MM.1S (cell line): ENCODE measurements at places on chromosomes 6 and 20.

DNA sequence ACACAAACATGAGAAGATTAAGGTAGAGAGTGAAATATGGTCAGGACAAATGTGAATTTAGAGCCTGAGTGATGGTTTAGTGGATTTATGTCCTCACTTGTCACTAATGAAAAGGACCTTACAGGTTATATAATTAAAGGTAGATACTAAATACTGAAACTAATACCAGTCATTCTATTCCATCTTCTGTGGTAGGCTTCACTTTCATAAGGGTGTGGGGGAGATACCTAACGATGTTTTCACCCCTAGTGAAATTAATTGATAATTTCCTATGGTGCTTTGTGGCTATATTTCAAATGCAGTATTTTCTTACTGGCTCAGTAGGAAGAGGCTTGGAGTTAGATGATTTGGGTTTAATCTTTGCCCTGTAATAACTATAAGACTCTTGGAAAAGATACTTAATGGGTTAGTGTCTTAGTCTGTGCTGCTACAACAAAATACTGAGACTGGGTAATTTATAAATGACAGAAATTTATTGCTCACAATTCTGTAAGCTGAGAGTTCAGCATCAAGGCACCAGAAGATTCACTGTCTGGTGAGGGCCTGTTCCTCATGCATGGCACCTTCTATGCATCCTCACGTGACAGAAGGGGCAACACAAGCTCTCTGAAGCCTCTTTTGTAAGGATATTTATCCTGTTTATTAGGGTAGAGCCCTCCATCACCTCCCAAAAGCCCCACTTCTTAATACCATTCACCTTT, 21.3 kb downstream of the RNF217 start:
- no peak for DNase-seq

DNA sequence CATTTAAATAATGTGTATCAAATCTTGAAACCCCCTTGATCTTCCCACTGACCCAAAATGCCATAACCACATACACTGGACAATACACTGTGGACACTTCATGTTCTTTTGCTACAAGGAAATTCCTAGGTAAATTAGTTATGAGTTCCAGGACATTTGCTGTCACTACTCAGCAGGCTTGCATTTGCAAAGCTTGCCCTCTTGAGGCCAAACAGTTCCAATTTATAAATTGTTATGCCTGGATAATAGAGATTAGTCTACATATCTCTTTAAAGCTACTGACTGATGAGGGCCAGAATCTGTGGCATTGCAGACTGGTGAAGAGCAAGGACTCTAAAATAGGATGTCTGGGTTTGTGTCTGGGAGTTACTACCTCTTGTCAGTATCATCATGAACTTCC, 17.4 kb upstream of the RAB32 start:
- no peak for DNase-seq

- peak; percentile 76 for DNase-seq
These were observed 5.9 kb downstream of the TP53INP2 start for GRCh38 chr20:34709831-34710567.

GRCh38 chr6:143126574-143126941, 65.9 kb downstream of the AIG1 start:
- no peak for DNase-seq

DNA sequence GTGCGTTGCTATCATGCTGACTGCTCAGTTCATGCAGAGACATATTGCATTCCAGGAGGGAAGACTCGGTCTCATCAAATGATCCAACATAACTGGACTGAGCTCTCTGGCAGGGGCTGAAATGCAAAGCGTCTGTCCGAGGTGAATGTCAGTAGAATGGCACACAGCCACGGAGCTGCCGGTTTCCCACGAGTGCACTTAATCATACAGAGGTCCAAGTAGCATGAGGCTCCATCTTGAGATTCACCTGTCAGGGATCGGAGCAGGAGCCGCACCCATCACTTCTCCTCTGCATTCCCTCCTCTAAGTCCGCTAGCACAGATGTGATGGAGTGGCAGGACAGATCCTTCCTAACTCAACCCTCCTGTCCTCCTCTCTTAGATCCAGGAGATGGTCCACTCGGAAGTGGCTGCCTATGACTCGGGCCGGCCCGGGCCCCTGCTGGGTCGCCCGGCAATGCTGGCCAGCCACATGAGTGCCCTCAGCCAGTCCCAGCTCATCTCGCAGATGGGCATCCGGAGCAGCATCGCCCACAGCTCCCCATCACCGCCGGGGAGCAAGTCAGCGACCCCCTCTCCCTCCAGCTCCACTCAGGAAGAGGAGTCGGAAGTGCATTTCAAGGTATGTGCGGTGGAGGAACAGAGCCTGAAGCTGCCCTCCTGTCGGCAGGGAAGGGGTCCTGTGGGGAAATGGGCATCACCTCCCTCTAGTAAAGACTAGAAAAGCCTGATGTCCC, 135.9 kb downstream of the JPH2 start:
- no peak for DNase-seq

DNA sequence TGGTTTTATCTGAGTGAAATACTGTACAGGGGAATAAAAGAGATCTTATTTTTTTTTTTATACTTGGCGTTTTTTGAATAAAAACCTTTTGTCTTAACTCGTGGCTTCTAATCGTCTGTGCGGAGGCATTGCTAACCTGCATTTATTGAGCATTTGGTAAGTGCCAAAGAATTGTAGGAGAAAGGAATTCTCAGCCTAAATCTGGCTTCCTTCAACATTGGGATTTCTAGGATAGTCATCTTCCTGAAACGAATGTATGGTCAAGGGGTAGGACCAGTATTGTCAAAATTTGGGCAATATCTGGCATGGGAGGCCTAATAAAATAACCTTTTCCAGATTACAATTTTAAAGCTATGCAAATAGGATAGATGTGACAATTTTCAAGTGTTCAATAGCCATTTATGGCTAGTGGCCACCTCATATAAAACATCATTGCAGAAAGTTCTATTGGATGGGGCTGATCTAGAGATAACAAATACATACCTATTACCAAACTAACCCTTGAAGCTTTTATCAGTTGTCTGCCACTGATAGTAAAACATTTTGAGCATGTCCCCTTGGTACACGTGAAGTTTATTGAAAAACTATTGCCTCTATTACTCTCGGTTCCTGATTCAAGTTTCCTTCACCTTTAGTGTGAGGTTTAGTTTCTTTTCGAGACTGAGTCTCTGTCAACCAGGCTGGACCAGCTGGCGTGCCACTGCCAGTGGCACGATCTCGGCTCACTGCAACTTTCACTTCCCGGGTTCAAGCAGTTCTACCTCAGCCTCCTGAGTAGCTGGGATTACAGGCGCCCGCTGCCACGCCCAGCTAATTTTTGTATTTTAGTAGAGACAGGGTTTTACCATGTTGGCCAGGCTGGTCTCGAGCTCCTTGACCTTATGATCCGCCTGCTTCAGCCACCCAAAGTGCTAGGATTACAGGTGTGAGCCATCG, 5.6 kb downstream of the PIM1 start:
- peak; percentile 83 for DNase-seq

- DNase-seq, result no peak
These were observed 92.9 kb upstream of the ISM1 start for GRCh38 chr20:13128173-13128572.

DNA sequence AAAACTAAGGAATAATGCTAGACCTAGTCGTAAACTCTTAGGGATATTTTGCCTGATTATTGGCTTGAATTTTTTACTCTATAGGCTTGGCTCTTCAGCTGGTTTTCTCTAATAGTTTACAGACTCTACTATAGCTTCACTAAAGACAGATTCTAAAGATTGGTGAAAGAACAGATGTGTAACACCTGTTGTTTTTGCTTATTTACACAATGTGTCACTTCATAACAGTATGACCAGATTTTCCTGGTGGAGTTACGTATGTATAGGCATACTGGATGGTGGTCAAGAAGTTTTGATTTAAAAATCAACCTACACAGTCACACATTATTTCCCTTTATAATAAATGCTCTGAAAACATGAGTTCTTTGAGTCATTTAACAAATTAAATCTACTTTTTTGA, 4.8 kb downstream of the COL19A1 start:
- DNase-seq, result no peak

GRCh38 chr6:79146421-79146820, 68.4 kb upstream of the PHIP start:
- DNase-seq, result no peak

DNA sequence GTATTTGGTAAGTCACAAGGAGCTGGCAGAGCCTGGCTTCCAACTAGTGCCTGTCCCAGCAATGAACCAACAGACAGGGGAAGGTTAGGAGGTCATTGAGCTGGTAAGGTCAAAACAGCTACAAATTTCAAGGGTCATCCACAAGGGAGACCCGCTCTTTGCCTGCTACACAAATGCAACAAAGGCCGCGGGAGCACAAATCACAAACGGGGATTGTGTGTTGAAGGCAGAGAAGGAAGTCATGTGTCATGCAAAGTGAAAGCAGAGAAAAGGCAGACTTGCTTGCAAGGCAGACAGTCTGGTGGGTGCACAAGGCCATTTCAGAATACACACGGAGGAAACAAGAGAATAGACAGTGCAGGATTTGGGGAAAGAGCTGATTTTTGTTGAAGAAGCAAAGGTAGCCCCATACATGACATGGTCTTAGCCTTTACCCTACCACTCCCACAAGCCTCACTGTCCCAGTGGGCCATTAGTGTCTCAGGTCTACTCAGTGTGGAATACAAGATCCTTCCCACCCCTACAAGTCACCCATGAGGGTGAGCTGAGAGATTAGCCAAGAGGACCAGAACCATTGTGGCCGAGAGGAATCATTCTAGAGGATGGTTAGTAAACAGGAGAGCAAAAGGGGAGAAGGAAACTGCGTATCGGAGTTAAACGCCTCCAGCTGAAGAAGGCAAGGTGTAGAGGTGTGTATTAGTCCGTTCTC, 18.1 kb upstream of the SAMHD1 start:
- DNase-seq, result peak; percentile 22

DNA sequence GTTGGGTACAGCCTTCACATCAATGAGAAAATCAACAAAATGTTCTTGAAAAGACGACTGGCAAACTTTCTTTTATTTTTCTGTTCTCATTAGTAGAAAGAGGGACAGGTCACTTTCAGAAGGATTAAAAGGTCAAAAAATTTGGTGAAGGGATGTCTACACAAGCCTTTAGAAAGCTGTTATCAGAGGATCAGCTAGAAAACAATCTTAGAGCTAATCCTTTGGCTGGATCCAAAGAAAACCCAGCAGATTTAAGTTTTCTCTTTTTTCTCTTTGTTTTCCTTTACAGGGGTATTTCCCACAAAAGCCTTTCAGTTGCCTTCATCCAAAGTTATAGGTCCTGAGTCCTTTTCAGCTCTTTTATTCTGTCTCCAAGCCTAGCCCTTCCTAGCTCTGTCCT, 57.3 kb upstream of the EDN1 start:
- no peak for DNase-seq

DNA sequence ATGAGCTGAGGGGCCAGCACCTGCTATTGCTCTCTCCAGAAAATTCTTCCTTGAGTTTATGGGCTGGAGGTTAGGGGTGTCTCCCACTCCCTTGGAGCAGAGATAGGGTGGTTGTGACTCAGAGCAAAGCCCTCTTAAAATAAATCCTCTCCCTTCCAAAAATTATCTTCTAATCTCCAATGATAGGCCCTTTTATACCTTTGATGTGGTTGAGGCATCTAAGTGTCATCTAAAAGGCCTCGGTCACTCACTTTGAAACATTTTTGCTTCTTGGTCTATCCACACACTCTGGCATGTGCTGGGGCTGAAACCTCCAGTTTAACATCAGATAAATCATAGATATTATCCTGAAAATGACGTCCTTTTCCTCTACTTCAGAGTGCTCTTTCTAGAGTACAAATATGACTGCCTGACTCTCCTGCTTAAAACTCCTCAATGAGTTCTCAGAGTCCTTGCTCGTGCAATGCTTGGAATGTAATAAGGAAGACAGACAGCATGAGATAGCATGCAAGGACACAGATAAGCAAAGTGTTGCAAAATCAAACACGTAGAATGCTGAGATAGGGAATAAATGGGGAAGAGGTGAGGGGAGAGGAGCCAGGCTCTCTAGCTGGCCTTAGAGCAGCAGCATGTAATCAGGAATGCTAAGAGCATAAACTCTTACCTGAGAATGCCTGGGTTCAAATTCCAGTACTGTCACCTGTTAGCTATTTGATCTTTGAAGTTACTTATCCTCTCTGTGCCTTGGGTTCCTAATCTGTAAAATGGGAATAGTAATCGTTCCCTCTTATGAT, 374.1 kb upstream of the CITED2 start:
- DNase-seq, result no peak

- no peak for DNase-seq
These were observed 16.4 kb upstream of the LAMA4 start for GRCh38 chr6:112270756-112271155.

- no peak for DNase-seq
These were observed 68.8 kb downstream of the IMPG1 start for GRCh38 chr6:76003686-76004085.

- no peak for DNase-seq
These were observed 15.9 kb downstream of the CPNE1 start for GRCh38 chr20:35648836-35649235.

DNA sequence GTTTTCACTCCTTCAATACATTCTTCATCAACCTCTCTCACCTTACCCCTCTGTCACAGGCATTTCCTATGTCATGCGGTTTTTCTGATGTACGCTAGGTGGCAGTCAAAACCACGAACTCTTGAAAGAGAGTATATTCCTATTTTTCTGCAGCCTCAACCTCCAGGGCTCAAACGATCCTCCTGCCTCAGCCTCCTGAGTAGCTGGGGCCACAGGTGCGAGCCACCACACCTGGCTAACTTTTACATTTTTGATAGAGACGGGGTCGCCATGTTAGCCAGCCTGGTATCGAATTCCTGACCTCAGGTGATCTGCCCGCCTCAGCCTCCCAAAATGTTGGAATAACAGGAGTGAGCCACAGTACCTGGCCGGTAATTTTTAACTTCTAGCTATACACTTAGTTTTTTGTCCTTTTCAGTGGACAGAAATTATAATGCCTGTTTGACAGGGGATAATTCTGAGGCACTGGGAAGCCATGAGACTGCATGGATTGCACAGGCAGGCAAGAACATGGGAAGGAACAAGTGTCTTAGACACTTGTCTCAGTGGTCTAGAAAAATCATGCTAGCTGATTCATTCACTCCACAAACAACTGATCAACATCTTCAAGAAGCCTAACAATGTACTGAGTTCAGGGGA, 22.5 kb upstream of the HFE start:
- DNase-seq, result peak; percentile 71

DNA sequence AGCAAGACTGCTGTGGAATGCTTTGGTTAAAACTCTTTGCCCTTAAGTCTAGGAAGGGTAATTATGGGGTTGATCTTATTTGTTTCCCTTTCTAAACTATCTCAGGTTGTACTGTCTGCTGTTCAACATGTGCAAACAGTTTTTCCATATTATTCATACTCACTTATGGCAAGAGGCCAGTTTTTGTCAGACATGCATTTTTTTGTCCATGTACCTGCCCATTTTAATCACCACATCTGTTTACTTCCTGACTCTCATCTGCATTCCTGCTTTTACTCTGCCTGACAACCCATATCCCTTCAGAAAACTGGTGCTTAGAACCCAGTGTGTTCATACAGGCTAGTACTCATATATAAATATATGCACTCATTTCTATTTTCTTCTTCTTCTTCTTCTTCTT, 80.3 kb downstream of the LPA start:
- DNase-seq, result no peak
